ENCODE measurements at places on chromosomes 5 and 9. TPM values are rescaled to one million over a fixed set of nuclear protein-coding genes. Genes with fewer than 3 reads are reported as not detected.

GABRA6 gene
- total RNA-seq = not detected

LNPEP gene
- 24.2 TPM for total RNA-seq

PCDHA4 gene
- total RNA-seq = not detected

WNT8A gene
- total RNA-seq = not detected

DRD1 gene
- total RNA-seq = not detected

ECSCR gene
- total RNA-seq = 0.63 TPM

SLC46A2 gene
- not detected for total RNA-seq

Measured in MG63 (cell line).